ENCODE measurements at places on chromosomes 4 and X.

GRCh38 chrX:65642914-65643491 is 24.5 kb upstream of the MSN start:
- DNase-seq: no peak

- no peak for DNase-seq
Measured at GRCh38 chr4:42781315-42781714, 111.2 kb upstream of the GRXCR1 start.

DNA sequence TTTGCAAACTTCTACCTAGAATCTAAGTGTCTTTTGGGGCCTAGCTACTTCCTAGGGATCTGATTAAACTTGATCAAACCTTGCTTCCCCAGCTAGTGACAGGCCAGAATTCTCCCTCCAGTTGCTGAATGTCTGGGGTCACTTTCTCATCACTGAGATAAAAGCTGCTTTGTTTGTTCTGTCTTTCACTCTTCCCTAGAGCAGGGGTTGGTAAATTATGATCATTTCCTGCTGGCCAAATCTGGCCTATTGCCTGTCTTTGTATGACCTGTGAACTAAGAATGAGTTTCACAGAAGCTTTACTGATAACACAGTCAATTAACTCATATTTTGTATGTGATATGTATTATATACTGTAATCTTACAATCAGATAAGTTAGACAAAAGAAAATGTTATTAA is 157.8 kb upstream of the AADAT start:
- no peak for DNase-seq

- DNase-seq: peak; percentile 94
Measured at GRCh38 chrX:39755143-39756032, 342.4 kb downstream of the BCOR start.

- no peak for DNase-seq
Measured at GRCh38 chr4:40176602-40177001, 20.2 kb upstream of the RHOH start.

DNA sequence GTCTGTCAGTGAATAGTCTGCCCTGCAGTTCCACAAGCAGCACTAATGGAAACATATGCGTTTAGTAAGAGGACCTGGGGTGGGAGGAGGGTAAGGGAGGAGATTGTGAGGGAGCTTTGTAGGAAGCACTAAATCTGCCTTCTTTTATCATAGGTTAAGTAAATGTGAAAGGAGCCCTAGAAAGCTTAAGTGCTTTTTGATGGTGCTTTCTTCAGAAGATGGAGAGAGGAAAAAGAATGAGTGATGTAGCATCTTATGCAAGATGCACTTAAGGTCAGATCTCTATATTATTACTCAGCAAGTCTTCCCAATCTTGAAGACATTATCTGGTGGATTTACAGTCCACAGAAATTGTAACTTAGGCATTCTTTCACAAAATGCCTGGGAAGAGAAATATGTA is 322.7 kb downstream of the PDHA2 start:
- DNase-seq: no peak

DNA sequence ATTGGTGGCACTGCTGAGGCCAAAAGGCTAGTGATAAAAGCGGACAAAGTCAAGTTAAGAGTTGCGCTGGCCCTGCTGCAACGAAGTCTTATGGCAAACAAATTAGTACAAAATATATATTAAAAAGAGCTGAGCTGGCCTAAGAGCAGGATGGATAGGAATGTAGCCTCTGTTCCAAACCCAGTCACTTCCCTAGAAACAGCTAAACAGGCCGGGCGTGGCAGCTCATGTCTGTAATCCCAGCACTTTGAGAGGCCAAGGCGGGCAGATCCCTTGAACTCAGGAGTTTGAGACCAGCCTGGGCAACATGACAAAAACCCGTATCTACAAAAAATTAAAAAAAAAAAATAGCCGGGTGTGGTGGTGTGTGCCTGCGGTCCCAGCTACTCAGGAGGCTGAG is 32.4 kb upstream of the UGDH start:
- DNase-seq: no peak

GRCh38 chr4:100805538-100805937 is 287.7 kb upstream of the EMCN start:
- DNase-seq: no peak

- DNase-seq: no peak
Measured at GRCh38 chr4:123256901-123257300, 139.7 kb upstream of the SPRY1 start.

DNA sequence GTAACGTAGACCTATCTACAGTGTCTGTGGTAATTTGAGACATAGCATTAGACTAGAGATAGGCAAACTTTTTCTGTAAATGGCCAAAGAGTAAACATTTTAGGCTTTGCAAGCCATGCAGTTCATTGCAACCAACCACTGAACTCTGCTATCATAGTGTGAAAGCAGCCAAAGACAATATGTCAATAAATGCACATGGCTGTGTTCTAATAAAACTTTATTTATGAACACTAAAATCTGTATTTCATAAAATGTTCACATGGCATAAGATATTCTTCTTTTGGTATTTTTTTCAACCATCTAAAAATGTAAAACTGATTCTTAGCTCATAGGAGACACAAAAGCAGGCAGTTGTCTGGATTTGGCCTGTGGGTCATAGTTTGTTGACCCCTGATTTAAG is 120.9 kb downstream of the AMELX start:
- no peak for DNase-seq

GRCh38 chr4:12723849-12724447 is 760.2 kb downstream of the RAB28 start:
- peak; percentile 1 for DNase-seq

GRCh38 chr4:138255917-138256597 is 13.9 kb upstream of the SLC7A11 start:
- DNase-seq: no peak

- DNase-seq: no peak
Measured at GRCh38 chr4:23382879-23383278, 507.0 kb downstream of the PPARGC1A start.

DNA sequence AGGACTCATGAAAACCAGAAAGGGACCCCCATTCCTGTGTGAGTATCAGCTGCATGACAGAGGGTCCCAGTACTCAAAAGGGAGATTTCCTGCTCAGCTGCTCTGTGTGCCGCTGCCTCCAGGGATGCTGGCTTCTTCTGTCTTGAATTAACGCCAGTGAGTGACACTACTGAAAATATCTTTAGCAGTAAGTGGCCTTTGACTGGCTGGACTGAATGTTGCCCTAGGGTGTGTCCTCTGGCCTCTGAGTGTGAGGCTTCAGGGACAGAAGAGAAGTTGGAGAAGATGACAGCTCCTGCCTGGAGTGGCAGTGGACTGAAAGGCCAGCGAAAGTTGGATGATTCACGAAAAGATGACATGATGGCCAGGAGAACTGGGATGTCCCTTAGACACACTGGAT is 95.4 kb downstream of the LIMCH1 start:
- DNase-seq: no peak

DNA sequence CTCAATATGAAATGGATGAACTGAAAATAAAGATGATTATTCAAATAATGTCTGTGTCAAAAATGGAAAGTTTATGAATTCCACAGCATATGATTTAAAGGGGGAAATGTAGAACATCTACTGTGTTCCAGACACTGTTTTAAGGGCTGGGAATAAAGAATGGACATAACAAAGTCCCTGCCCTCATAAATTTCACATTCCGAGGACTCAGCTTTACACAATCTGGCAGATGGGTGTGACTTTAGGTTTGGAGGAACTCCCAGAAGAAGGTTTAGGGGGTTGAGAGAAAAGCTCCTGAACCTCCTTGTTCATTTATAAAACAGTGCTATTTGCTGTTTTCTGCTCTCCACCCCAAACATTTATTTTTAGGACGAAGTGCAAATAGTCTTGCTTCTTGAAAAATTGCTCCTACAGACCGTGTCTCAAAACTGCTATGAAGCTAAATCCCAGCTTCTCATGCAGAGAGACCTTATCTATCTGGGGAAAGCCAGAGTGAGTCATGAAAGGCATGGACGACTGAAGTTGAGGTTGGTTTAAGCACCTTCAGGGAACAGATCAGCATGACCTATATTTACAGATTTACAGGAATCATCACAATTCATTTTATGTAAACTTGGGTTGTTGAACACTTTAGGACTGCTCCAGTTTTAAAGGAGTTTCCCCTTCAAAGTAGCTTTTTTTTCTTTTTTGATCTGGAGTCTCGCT is 184.3 kb downstream of the HS6ST2 start:
- DNase-seq: no peak

- DNase-seq: no peak
Measured at GRCh38 chrX:82038793-82039192, 836.9 kb downstream of the SH3BGRL start.

GRCh38 chrX:55342533-55343501 is 78.1 kb upstream of the PAGE3 start:
- peak; percentile 18 for DNase-seq

- DNase-seq: no peak
Measured at GRCh38 chr4:145829629-145830395, 108.8 kb downstream of the ZNF827 start.

- no peak for DNase-seq
Measured at GRCh38 chrX:30904632-30905031, 15.6 kb upstream of the TAB3 start.

DNA sequence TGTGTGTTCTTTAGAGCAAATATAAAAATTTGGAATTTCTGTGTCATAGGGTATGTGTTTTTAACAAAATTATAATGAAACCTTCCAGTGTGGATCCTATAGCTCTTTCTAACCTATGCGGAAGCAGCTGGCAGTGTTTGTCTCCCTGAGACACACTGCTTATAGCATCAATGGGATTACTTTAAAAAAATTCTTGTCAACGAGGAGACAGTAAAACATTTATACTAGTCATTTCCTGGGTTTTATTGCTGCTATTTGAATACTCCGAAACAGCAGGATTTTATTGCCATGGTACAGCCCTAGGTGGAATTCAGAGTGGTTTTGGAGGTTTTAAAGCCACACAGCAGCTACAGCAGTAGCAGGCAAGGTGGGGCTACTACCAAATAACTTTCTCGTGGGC is 145.1 kb upstream of the IL1RAPL2 start:
- DNase-seq: no peak

DNA sequence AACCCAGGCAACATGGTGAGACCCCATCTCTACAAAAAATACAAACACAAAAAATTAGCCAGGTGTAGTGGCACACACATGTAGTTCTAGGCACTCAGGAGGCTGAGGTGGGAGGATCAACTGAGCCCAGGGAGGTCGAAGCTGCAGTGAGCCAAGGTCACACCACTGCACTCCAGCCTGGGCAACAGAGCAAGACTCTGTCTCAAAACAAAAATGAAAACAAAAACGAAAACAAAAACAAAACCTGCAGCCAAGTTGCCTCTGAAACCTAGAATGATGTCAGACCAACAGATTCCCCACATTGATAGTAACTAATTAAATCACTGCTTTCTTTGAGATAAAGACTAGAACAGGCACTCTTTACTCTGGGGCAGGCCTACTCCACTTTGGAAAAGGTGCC is 104.5 kb downstream of the AMELX start:
- no peak for DNase-seq

DNA sequence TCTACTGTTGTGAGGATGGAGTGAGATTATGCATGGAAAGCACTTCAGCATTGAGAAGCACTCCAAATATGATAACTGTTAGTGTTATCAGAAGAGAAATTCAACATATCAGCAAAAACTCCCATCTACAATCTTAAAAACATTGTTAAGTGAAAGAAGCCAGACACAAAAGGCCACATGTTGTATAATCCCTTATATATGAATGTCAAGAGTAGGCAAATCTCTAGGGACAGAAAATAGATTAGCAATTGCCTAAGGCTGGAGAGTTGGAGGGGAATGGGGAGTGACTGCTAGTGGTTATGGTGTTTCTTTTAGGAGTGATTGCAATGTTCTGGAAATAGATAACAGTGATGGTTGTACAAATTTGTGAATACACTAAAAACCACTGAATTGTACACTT is 122.5 kb upstream of the LNX1 start:
- DNase-seq: no peak

DNA sequence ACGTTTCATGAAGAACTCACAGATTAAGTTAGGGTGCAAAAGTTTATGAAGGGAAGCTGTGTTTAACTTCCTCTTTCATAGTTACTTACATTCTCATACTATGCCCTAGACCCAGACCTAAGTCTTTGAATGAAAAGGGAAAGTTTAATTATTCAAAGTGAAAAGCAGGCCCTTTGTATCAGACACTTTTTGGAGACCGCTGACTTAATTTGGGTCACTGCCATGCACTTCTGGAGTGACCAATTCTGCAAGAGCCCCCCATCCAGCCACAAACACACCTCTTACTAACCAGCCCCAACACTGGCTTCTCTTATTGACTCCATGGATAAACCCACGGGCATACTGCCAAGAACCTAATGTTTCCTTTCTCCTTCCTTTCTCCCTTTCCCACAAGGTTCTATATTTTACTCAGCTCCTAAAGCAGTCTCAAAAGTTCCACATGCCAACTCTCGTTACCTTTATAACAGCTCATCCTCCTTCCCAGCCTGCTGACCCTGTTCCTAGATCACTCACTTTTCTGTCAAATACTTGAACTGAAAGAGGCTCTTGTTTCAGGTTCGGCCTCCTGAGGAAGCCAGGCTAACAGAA is 34.5 kb downstream of the ABCE1 start:
- peak; percentile 13 for DNase-seq

- DNase-seq: no peak
Measured at GRCh38 chr4:88058295-88058694, 50.9 kb downstream of the PKD2 start.

DNA sequence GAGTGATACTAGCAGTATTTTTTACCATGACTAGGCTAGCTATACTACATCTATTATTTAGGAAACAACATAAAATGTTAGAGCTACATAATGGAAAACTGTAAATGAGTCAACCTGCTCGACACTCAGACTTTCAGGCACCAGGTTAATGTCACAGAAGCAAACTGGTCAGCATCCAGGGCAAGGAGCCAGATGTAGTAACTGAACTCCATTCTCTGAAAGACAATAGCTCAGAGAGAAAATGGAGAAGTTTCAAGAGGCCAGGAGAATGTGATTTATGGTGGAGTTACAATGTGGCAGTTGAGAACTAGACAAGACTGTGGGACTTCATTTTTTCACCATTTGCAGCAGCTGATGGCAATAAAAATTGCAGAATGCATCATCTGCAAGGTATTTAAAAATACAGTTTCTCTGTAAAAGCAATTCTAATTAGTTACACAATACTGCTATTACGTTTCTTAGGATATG is 342.7 kb upstream of the PABPC4L start:
- DNase-seq: peak; percentile 64

GRCh38 chrX:14964500-14964899 is 91.3 kb downstream of the MOSPD2 start:
- no peak for DNase-seq

DNA sequence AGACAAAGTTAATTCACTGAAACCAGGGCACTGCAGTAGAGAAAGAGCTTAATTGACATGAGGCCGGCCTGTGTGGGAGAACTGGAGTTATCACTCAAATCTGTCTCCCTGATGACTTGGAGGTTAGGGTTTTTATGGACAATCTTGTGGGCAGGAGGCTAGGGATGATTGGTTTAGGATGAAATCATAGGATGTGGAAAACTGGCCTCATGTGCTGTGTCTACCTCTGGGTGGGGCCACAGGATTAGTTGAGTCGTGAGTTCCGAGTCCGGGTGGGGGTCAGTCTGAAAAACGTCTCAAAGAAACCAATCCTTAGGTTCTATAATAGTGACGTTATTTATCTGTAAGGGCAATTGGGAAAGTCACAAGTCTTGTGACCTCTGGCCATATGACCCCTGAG is 68.1 kb downstream of the UCHL1 start:
- DNase-seq: no peak
